Stimulated activated CD4-positive, alpha-beta T cell treated with anti-CD3 and anti-CD28 coated beads, Interleukin-12 subunit alpha, Interleukin-12 subunit beta, amount 100 ng/mL, for 24 hours (primary cell): ENCODE measurements at places on chromosomes 3 and 15.

DNA sequence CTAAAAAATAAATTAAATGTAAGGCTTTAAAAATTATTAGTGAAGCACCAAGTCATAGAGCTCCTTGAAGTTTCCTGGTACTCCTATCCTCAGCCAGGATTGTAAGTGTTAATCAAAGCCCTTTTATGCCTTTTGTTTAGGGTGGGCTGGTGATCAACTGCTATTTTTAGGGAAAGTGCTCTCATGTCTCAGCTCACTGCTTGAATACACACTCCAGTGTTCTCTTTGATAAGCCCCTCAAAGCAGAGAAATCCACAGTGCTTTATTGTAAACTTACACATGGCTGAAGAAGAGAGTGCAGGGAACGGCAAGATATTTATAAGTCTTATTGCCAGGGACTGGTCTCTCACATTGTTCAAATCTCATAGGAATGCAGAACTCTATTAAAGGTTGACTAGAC is 156.4 kb upstream of the AZI2 start:
- DNase-seq: no peak

DNA sequence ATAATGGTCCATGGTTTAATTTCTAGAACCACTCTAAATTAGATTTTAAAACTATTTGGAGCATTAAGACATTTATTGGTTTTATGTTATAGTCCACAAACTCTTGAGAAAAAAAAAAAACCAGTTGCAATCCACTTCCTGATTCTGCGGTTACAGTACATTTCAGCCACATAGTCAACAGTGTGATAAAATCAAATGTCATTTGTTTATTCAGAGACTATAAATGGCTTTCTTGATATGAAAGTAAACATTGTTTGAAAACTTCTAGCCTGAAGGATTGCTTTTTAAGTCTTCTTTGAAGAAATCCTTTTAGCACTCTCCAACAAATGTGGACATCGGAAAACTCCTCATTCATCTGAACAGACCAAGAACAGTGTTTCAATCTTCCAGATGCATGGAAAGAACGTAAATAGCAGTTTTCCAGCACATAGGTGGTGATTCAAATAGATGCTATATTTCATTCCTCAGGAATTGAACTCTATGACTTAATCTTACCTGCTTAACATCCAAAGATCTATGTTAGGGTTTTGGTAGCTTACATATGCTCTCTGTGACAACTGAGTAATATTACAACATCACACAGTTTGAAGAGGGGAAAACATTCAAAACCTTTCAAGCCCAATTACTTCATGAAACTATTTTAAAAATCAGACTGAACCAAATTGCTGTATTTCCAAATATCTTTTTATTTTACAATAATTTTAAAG is 87.8 kb upstream of the UBE2E2 start:
- DNase-seq: no peak

GRCh38 chr3:171369156-171369555 is 91.0 kb downstream of the TNIK start:
- DNase-seq: no peak

- no peak for DNase-seq
These were observed 10.8 kb downstream of the MESD start for GRCh38 chr15:80978685-80979329.

DNA sequence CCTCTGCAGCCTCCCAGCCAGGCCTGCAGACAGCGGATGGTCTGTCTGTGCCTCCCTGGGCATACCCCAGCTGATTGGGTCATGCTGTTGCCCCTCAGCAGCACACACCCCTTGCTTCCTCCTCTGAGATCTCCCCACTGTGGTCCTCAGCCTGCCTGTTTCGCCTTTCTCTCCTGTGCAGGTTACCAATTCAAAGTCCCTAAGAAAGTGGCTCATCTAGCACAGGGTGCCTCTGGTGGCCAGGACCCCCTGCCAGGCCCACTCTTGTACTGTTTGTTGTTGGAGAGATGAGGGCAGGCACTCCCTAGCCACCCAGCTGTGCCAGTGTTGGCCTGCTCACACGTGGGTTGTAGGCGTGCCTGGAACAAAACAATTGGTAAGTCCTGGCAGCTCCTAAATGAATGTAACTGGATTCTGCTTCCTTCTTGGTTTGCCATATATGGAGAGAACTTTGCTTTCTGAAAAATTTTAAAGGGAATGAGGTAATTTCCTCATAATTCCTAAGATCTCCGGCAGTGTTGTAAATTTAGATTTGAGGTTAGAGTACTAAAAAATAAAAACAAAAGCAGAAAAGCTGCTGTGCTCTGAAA is 213.2 kb upstream of the IL12A start:
- DNase-seq: no peak

DNA sequence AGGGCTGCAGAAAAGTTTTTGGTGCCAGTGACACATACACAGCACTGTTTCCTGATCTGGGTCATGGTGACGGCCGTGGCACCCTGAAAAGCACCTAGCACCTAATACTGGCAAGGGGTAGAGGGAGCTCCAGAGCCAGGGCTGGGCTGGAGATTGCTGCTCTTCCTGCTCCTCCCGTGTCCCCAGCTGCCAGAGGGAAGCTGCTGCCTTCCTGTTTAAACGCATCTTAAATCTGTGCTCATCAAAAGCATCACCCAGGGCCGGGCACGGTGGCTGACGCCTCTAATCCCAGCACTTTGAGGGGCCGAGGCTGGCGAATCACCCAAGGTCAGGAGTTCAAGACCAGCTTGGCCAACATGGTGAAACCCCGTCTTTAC is 156.7 kb upstream of the MEF2A start:
- DNase-seq: no peak

DNA sequence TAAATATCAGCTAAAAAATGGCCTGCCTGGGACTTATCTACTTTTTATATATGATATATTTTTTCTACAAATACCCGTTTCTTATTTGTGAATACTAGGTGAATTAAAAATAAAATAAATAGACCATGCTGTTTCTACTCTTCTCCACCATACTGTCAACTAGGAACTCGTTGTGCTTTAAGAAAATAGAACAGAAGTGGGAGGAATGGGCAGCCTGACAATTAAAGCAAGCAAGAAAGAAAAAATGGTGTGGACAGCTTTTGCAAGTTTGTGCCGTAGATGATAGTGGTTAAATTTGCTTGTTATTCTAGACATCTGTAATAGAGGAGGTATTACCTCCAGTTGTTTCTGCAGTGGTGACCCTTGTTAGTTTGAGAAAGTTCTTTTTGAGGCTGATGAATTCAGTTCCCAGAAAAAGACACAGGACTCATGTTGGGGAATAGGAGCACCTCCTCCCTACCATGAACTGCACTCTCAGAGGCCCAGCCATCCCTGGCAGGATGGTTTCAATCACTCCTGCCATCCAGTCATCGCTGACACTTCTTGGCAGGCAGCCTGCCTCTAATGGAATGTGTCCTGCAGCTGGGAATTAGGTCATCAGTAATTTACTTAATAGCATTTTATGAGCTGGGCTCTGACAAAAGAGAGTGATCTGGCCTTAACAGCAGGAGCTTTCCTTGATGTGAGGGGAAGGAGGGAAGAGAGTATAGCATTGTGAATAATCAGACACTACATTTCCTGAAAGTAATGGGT is 105.0 kb upstream of the GAP43 start:
- DNase-seq: no peak

- DNase-seq: no peak
These were observed 48.2 kb upstream of the MUC4 start for GRCh38 chr3:195859846-195860411.

DNA sequence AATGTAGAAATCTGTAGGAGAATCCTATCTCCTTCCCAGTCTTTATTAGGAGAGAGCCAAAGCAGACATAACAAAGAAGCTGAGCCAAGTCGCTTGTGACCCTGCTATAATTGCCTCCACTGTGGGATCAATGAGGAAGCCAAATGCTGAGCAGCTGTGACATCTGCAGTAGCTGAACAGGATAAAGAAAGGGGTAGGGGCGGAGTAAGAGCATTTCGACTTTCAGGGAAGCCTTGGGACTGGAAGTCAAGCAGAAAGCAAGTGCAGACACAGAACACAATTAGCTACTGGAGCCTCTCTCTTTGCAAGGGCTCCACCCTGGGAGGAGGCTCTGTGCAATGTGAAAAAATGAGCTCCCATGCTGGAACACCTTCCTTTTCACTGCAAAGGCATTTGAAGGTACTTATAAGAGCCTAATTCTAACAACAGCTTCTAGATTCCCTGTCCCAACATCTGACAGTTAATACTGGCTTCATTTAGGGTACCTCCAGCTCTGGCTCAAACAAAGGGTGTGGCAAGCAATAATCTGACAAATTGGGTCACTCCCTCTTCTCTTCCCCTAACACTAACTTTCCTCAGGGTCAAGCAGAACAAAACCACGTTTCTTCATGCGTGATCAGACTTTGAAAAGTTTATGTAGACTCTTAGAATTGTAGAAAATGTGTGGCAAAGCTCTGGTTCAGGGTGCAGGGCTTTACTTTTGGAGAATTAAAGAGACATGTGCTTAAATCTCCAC is 166.4 kb downstream of the CADPS start:
- DNase-seq: no peak

GRCh38 chr3:161413127-161413854 is 42.0 kb upstream of the SPTSSB start:
- DNase-seq: no peak

DNA sequence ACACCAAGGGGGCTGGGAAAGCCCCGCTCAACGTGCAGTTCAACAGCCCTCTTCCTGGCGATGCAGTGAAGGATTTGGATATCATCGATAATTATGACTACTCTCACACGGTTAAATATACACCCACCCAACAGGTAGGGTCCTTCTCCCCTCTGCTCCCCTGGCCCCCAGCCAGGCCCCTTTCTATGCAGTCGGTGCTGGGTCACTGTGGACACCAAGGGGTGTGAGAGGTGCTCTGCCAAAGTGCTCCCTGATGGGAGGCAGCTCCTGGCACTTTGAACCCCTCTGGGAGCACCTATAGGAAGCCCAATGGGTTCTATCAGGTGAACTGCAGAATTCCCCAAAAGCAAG is 98.6 kb downstream of the DNASE1L3 start:
- no peak for DNase-seq

GRCh38 chr15:55319537-55320237 is 665 bp downstream of the PIGB start:
- no peak for DNase-seq

GRCh38 chr3:107765524-107765923 is 242.8 kb downstream of the BBX start:
- DNase-seq: no peak

DNA sequence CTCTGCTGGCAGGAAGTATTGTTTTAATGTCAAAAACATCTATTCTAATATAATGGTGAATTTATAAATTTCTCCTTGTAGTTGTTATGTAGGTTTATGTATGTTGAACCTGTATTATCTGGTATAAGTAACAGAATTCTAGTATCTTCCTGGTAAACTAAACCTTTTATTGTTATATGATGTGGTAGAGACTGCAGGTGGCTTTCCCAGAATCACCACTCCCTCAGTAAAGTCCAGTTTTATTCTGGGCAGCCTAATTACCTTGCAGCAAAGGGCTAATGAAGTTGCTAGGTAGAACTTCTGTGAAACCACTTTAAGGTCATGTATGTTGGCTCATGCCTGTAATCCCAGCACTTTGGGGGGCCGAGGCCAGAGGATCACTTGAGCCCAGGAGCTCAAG is 15.6 kb downstream of the CSNK1G1 start:
- DNase-seq: no peak

GRCh38 chr3:14674841-14675240 is at the start of gene C3orf20:
Gene C3orf20 (plus strand): TSS chr3:14675141. CDS start chr3:14682714, 7,573 bp downstream.
- DNase-seq: no peak

GRCh38 chr3:61776390-61776789 is 215.0 kb downstream of the PTPRG start:
- no peak for DNase-seq

GRCh38 chr3:114128231-114128630 is 50.6 kb downstream of the DRD3 start:
- no peak for DNase-seq

DNA sequence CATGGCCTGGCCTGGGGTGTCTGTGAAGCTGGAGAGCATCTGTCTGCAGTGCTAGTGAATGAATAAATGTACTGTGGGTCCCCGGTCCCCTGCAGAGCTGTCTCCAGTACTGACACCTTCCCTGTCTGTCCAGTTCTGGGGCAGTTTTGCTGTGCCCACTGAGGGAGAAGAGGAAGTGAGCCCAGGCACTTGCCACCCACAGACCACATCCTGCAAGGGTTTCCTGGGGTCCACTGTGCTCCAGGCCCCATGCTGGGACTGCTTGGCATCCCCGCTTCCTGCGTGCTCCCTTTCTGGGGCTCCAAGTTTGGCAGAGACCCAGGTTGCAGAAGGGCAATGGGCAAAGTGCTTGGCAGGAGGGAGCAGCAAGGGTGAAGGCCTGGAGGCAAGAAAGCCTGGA is 4.9 kb upstream of the SLC6A6 start:
- no peak for DNase-seq

- DNase-seq: no peak
These were observed 18.0 kb downstream of the ESYT3 start for GRCh38 chr3:138452436-138452835.

- DNase-seq: no peak
These were observed 77.3 kb upstream of the MAGI1 start for GRCh38 chr3:66115858-66116654.

GRCh38 chr15:65431731-65432130 is 9.0 kb upstream of the IGDCC4 start:
- no peak for DNase-seq

DNA sequence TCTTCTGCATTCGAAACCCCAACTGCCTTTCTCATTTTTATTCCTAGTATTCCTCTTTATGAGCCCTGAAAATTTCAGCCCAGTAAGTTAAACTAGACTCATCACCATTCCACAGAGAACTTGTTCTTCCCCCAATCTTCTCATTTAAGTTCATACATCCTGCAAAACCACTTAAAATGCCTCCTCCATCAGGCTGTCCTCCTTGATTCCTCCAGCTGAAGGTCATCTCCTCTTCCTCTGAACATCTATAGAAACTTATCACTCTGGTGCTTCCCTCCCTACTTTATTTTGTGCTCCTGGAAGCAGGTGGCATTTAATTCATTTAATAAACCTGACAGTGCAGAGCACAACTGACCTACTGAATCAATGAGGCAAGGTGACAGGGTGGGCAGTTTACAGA is 38.3 kb downstream of the VGLL4 start:
- DNase-seq: no peak

GRCh38 chr15:89446255-89446891 is 50.0 kb downstream of the RHCG start:
- DNase-seq: no peak

DNA sequence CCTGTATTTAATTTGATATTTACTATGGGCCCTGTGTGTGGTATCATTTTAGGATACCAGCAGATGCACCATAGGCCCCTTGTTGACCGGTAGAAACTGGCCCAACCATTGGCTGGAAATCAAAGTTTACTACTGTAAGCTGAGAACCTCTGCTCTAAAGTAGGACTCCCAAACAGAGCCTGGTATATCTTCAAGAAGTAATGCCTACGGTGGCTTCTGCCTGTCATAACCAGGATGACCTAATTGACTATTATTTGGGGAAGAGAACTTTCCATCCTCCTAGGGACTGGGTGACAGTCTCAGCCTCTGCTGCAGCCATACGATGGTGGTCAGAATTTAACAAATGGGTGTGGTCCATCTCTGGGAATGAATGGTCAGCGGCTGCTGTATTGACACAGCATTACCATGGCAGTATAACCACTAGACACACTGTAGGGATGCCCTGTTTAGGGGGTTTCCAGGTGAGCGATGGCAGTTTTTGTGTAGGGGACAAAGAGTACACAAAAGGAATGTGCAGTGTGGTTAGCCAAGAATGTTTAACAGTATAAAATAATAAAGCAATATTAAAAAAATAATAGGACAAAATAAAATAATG is 37.3 kb downstream of the RARB start:
- DNase-seq: no peak
